ENCODE measurements at places on chromosomes 6 and 20.

DNA sequence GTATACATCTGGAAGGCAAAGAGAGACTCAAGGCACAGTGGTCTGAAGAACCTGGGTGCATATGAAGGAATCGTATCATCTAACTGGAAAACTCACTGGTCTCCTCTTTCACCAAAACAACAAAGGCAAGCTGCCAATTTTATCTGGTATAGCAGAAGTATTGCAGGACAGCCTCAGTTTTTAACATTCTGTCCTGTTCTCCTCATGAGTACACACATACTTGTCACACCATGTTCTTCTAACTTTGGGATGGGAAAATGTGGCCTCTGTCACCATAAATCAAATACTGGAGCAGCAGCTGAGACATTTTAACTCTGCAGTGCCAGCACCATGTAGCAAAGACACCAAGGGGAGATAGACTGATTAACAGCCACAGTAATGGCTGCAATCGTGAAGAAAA is 199.1 kb upstream of the CNR1 start:
- DNase-seq = no peak

- DNase-seq = no peak
Observed at GRCh38 chr6:167684276-167685104, 142.2 kb upstream of the AFDN start.

GRCh38 chr6:30396833-30397479 is 52.0 kb downstream of the RPP21 start:
- peak; percentile 73 for DNase-seq

DNA sequence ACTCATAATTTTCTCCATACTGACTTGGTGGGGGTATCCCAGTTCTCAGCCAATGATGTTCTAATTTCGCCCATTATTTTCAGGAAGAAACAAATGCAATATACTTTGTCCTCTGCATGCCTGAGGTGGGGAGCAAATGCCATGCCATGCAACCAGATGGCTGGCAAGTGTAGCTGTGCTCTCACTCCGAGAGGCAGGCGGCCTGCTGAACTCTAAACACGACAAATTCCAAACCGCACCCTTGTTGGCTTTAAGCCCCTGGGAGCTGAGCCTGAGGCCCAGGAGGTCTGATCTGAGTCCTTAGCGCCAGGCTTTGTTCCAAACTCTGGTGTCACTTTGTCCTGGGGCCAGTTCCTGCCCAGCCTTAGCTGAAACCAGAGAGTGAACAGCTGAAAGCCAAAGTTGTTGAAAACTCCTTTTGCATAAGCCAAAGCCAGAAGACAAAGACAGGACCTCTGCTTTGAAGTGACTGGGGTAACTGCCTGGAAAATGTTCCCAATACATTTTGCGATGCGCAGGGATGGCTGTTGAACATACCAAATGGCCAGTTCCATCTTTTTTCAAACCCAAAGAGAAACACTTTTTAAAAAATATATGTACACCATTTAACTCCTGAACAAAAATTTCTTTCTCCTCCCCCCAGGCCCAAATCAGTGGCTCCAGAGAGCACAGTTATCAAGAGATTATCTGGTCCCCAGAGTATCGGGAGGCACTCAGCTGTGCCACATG is 46.2 kb downstream of the TTI1 start:
- DNase-seq = no peak

GRCh38 chr6:4965562-4966389 is 38.1 kb downstream of the RPP40 start:
- no peak for DNase-seq

- no peak for DNase-seq
Observed at GRCh38 chr20:54029176-54029575, 41.2 kb downstream of the BCAS1 start.

Data from activated T-helper 1 cell treated with Interleukin-2 at 50 U/mL for 16 hours (primary cell).